ENCODE measurements at places on chromosomes 4 and X.

- DNase-seq: no peak
Measured at GRCh38 chr4:55980725-55981124, 32.0 kb downstream of the CEP135 start.

- DNase-seq: peak; percentile 70
Measured at GRCh38 chr4:86918539-86919072, 16.2 kb upstream of the AFF1 start.

DNA sequence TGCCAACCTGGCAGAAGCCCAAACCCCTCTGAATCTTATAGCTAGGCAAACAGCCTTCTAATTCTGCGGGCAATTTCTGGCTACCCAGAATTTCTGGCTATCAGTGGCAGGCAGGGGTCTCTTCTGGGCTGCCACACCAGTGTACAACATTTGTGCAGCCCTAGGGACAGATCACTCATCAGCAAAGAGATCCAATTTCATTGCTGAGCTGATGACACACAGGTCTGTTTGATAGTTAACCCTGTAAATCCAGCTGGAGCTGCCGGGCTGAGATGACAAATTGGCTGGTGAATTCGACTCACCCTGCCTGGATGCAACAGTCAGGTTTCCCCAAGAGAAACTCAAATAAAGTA lies 2.4 kb downstream of the MID1 start:
- DNase-seq: peak; percentile 60

DNA sequence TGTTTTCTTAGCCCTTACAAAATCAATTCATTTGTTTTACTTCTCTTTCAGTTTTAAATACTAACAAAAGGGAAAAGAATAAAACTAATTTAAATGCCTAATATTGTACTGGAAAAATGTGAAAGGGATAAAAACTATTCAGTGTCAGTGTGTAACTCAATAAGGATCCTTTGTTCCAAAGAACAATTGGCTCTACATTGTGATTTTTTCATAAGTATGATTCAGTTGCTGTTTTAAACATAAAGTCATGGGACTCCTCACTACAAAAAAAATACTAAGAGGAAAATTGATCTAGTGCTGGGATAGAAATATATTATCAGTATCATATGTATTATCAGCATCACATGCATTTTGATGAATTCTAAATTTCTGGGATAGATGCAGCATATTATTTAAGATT lies 199.4 kb upstream of the TRAM1L1 start:
- DNase-seq: no peak

DNA sequence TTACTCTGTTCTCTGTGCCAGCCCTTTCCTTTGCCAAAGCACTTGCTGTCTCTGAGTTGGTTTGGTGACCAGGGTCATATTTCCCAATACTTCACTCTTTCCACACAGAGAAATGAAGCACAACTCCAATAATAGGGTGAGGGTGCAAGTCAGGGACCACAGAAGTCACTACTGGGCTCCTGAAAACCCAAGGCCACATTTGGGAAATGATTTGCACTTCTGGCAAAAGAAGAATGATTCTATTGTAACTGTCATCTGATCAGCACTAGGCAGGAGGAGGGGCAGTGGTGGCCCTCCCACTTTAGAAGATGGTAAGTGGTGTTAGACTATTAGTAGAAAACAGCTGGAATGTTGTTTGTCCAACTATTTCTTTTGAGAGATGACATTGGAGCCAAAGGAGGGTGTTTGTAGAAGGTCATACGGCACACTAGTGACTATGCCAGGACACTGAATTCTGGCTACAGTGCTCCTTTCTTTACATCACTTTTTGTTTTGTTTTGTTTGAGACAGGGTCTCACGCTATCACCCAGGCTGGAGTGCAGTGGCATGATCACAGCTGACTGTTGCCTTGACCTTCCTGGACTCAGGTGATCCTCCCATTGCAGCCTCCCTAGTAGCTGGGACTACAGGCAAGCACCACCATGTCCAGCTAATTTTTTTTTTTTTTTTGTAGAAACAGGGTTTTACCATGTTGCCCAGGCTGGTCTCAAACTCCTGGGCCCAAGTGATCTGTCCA lies 10.8 kb upstream of the HADH start:
- no peak for DNase-seq

GRCh38 chrX:54413753-54414152 lies 26.5 kb upstream of the TSR2 start:
- no peak for DNase-seq

DNA sequence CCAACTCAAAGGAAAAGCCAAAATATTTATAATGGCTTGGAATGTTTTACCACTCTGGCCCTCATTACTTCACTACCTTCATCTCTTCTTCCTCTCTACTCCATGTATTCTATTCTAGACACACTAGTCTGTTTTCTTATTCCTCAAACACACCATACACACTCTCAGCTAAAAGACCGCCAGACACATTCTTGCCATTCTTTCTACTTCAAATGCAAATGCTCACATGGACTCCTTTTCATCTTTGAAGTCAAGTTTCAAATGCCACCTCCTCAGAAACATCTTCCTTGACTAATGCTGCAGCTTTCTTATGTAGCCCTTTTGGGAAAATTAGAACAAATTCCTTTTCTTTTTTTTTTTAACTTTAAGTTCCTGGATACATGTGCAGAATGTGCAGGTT lies 412.9 kb upstream of the FMR1 start:
- no peak for DNase-seq

DNA sequence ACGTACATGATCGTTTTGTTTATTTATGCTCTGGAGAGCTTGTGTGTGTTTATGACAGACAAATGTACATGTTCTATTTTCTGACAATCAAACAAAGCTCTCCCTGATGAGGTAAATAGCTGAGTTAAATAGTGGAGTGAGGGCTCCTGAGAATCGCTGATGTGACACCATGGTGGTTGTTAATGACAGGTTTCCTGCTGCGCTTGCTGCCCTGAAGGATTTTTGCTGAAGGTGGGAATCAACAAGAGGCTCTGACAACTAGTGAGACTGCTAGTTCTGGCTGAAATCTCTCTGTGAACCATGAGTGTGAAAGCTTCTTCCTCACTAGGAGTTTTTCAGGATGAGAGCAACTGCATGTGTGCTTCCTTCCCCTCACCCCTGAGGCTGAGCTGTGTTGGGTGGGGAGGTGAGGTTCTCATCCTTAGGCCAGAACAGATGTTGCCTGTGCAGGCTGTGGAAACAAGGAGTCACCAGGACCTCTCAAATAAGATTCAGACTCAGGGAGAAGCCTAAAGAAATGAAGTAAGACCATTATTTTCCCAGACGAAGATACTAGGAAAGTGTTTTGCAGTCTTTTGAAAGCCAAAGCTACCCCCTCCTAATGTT lies 173.4 kb upstream of the JADE1 start:
- DNase-seq: no peak

GRCh38 chrX:136850441-136851175 lies 29.9 kb downstream of the RBMX start:
- DNase-seq: no peak
